Stimulated activated CD8-positive, alpha-beta memory T cell treated with anti-CD3 and anti-CD28 coated beads, Interleukin-7, amount 100 ng/mL, for 48 hours (primary cell): ENCODE measurements at places on chromosomes 6 and 20.

DNA sequence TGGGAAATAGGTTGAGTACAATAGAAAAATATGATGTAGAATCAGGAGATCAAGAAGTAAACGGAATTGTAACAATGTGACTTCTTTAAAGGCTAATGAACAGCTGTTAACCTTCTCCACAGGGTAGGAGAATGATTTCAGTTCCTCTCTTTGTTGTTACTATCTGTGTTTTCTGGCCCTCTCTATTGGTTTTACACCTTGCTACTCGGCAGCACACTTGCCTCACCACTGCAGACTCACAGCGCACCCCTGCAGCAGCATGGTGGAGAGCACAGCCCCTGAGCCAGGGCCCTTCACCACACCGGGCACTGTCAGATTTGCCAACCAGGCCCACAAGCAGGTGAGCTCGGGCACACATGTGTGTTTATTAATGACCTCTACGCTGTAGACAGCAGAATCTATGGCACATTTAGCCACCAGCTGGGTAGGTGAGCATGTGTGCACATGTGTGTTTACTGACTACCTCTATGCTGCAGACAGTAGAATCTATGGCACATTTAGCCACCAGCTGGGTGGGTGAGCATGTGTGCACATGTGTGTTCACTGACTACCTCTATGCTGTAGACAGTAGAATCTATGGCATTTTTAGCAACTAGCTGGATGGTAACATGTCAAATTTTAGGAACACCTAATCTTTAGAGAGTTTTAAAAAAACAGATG is 16.8 kb downstream of the SFT2D1 start:
- no peak for DNase-seq

DNA sequence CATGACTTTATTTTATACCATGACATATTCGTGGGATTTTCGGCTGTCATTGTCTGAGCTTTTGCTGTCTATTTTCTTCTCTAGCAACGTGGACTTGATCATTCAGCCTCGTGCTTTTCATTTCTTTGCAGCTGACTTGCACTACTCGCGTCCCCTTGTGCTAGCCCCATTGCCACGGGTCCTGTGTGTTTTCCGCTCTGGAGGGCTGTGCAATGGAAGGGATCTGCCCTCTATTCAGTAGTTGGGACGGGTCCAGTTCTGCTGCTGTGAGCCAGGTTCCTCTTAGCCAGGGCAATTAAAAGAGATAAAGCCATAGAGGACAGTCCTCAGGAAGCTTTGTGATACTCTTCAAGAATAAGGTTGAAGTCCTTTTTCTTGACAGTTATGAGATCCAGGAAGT is 17.6 kb downstream of the NEDD9 start:
- DNase-seq = no peak

DNA sequence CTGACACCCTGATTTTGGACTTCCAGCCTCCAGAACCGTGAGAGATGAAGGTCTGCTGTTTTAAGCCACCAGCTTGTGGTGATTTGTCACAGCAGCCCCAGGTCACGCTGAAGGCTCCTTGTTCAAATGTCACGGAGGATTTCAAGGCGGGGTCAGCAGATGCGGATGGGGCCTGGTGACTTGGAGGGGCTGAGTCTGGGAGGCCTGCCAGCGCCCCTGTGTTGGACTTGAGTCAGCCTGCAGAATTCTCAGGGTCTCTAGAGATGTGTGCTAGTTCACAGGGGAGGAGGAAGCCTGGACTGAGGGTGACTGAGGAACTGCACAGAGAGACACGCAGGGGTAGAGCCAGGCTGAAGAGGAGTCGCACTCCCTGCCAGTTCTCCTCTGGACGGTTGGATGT is 19.5 kb upstream of the TAF4 start:
- DNase-seq = no peak

DNA sequence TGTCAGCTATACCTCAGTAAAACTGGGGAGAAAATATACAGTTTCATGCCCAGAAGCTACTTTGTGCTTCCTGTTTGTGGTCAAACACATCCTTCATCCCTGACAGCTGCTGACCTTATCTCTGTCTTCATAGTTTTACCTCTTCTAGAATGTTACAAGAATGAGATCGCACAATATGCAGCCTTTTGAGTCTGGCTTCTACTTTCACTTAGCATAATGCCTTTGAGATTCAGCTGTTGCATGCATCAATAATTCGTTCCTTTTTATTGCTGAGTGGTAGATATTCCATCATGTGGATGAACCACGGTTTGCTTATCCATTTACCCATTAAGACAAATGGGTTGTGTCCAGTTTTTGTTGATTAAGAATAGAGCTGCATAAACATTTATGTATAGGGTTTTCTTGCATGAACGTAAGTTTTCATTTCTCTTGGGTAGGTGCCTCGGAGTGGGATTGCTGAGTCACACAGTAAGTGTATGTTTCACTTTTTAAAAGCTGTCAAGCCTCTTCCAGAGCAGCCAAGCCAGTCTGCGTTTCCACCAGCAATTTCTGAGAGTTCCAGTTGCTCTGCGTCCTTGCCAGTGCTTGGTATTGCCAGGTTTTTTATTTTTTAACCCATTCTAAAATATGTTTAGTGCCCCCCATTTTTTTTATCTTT is 86.6 kb upstream of the PAX1 start:
- no peak for DNase-seq

- no peak for DNase-seq
Observed at GRCh38 chr6:37993596-37993995, 174.1 kb downstream of the ZFAND3 start.

DNA sequence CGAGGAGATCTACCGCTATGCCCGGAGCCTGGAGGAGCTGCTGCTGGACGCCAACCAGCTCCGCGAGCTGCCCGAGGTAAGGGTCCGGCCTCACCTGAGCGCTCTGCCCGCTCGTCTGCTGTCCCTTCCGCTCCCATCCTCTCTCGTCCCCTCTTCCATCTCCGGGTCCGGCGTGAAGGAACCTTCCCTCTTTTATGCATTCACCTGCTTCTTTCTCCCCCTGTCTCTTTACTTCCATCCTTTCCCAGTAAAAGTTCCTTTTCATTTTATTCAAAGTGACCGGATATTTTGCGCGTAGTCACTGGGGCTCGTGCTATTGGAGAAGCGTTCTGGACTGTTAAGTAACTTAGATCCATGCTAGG is 516 bp downstream of the LRRC1 start:
- DNase-seq = no peak

- DNase-seq = no peak
Observed at GRCh38 chr6:118939683-118940082, 4.7 kb upstream of the MCM9 start.

DNA sequence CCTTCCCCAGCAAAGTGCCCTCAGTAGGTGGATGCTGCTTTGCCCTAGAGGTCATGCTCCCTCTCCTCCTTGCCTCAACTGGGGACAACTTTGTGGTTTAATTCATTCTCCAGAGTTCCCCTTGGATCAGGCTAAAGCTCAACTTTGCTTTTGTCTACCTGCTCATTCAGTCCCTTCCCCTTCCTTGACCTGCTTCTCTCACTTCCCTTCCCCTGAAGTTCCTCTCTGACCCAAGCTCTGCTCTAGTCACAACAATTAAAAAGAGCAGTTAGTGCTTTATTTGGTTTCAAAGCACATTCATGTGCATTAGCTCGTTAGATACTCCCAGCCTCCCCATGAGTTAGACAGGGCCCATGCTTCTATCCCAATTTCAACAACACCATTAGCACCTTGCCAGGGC is 71.3 kb downstream of the DZANK1 start:
- no peak for DNase-seq

- peak; percentile 45 for DNase-seq
Observed at GRCh38 chr6:36755435-36756348, 58.1 kb downstream of the RAB44 start.

- DNase-seq = no peak
Observed at GRCh38 chr20:24828992-24829648, 119.9 kb upstream of the CST7 start.

- no peak for DNase-seq
Observed at GRCh38 chr6:114362957-114363356, 20.1 kb upstream of the HS3ST5 start.

- no peak for DNase-seq
Observed at GRCh38 chr20:49179368-49180277, 8.5 kb downstream of the STAU1 start.

GRCh38 chr20:6407163-6407562 is 284.3 kb upstream of the FERMT1 start:
- no peak for DNase-seq

- peak; percentile 7 for DNase-seq
Observed at GRCh38 chr6:35973670-35974222, 50.7 kb downstream of the SLC26A8 start.

GRCh38 chr6:111642463-111643158 is 36.9 kb upstream of the TRAF3IP2 start:
- DNase-seq = peak; percentile 8

- no peak for DNase-seq
Observed at GRCh38 chr6:119052987-119053386, 25.5 kb downstream of the FAM184A start.

GRCh38 chr6:112321941-112322424 is 25.1 kb upstream of the RFPL4B start:
- DNase-seq = no peak
